ENCODE measurements at places on chromosomes 2 and 18.

- no peak for DNase-seq
Measured at GRCh38 chr2:217489145-217489960, 513.4 kb downstream of the TNS1 start.

GRCh38 chr18:36467614-36468013 is 170.1 kb downstream of the FHOD3 start:
- DNase-seq: no peak

DNA sequence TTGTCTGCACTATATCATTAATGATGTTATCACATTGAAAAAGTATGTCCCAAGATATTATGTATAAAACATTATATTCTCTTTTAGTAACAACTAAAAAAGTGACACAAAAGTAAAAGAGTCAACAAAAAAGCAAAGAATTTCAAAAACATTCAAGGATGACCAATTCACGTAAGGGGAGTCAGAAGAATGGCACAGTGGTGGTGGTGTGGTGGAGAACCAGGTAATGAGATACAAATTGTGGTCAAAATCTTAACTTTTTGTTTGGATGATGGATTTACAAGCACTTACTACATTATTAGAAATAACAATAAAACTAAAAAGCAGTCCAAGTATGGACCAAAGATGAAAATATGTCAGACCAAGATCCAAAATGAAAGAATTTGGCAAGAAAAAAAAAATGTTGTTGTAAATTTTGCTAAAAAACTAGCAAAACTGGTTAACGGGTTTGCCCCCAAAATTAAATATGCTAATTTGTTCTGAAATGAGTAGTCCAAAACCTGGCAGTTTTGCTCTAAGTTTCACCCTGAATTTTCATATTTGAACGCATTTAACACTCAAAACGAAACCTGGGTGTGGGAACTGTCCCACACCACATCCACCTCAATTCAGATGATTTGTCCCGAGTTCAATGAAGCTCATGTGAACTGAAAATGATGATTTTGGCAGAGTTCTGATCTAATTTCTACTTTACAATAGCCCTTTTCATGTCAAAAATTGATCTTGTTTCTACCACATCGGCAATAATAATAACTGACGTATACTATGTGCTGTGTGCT is 135.8 kb downstream of the IKZF2 start:
- DNase-seq: peak; percentile 34

DNA sequence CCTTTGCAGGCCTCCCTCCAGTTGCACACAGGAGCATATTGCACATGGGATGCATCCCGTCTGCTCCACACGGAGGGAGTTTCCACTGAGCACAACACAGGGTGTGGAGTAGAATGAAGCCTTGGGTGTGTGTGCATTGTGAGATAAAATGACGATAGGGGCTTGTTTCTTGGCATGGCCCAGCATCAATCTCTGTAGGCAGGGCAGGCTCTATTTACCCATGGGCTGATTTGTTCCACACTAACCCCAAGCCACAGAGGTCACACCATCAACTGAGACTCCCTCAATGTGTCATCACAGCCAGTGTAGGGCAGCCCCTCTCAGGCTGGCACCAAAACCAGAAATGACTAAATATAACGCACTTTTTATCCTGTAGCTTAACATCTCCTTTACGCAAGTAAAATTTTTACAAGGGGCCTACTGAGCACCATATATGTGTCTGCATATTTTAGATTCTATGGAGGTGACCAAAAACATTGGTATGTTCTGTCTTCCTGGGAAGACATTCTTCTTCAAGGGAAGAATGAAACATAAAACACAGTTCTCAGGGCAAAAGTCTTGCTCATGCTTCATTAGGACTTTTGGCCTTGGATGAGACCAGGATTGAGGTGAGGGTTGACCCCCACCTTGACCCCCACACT is 2.7 kb upstream of the GKN1 start:
- no peak for DNase-seq

DNA sequence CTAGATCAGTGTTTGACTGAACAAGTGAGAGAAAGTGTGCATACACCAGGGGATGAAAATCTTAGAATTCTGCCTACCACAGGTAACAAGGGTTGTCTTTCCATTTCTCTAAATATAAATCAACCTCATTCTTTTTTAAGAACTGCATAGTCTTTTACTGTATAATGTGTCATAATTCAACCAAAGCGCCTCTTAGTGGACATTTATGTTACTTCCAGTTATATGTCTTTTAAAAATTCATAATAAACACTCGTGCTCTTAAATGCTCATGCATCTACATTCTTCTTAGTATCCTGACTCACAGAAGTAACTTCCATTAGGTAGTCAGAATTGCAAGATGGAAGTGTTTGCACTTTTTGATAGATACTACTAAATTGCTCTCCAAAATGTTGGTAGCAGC is 76.2 kb downstream of the CHRNA1 start:
- DNase-seq: no peak

DNA sequence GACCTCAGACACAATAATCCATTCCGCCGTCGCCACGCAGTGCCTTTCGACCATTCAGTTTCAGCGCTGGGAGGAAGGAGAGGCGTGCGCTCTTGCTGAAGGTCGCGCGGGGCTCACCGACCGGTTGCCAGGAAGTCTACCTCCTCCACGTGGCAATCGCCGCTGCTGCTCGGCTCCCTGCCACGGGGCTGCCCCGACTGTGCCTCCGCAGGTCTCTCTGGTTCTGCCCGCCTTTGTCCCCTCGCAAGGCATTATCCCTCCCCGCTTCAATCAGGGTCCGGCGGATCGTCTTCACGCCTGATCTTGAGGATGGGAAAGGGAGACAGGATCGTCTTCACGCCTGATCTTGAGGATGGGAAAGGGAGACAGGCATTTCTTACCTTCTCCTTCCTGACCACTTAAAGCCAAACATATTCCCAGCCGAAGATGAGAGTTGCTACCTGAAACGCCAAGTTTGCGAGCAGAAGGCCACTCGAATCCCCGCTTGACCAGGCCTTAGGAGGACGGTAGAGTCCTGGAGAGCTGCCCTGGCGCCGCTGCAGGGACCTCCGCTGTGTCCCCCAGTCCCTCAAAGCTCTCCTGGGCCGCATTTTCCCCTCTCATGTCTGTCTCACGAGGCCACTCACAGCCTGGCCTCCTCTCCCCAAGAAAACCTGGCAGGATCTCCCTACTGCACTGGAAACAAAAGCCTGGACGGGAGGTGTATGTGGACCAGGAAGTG is 4.3 kb upstream of the GPR45 start:
- no peak for DNase-seq

- DNase-seq: no peak
Measured at GRCh38 chr2:47056868-47057686, 98.0 kb downstream of the STPG4 start.

GRCh38 chr2:28142386-28142785 is 250.3 kb upstream of the FOSL2 start:
- DNase-seq: no peak

GRCh38 chr2:122136056-122136455 is 380.6 kb downstream of the TSN start:
- DNase-seq: peak; percentile 13

- no peak for DNase-seq
Measured at GRCh38 chr2:196487417-196487816, 152.1 kb upstream of the CCDC150 start.

- DNase-seq: no peak
Measured at GRCh38 chr2:1869248-1869647, 124.9 kb upstream of the PXDN start.

- DNase-seq: no peak
Measured at GRCh38 chr2:127625572-127625951, 20.4 kb upstream of the GPR17 start.

- no peak for DNase-seq
Measured at GRCh38 chr2:6359964-6360363, 505.7 kb downstream of the CMPK2 start.

DNA sequence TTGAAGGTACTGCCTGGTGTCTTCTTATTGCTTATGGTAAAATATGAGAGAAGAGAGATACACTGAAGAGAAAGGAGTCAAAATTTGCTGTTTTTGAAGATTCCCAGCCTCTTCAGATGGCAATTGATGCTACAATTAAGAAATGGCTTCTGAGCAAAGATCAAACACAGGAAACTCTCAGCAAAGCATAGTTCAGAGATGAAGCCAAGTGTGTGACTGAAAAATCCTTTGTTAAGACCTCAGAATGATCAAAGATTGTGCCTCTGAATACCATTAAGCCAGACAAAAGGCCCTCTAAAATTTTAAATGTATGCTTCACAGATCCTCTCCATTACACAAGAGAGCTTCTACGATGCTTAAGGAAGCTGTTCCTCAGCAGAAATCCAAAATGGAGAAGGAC is 216.3 kb downstream of the UXS1 start:
- no peak for DNase-seq

DNA sequence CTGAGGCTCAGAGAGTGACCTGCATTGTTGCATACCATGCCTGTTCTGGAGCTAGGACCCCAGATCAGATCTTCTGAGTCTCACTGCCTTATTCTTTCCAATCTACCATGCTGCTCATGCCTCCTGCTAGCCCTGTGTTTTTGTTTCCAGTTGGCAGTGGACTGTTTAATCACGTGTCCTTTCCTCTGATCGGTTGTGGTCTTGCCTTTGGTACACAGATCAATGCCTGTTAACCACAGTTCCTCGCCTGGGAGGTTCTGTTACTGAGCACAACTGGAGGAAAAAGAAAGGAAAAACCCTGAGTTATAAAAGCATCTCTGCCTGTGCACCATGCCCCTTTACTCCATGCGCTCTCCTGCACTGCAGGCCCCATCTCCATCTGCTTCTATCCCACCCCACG is 329.1 kb downstream of the SETBP1 start:
- DNase-seq: no peak

GRCh38 chr2:186887107-186888090 is 38.4 kb upstream of the ZSWIM2 start:
- no peak for DNase-seq

DNA sequence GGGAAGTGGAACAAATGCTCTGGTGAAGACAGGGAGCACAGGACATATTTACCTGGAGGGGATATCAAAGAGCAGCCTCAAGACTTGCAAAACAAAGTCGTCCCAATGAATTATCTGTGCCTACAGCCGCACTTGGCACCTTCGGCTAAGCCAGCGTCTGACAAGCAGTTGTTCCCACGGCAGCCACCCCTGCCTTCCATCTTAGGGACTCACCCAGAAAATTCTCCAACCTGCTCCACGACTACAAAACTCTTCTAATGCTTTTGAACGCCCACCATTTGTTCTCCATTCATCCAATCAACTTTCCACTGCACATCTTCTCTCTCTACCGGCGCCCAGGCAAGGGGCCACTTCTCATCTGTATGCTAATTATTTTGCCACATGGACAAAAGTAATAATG is 7.0 kb downstream of the MYT1L start:
- no peak for DNase-seq

DNA sequence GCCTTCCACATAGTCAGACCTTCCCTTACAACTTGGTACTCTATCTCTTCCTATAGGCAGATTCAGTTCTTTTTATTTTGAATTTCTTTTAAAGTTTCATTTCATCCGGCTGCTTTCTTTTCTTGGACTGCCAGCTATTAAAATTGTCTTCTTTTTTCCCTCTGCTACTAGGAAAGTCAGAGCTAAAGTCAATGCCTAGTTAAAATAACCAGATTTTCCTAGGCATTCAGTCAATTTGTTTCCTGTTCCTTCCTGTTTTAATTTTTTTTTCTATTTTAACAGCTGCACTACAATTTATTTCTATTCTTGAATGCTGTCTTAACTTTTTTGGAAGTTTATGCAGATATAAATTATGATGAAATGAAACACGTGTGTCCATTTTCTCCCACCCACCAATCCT is 84.8 kb downstream of the EVA1A start:
- DNase-seq: no peak

GRCh38 chr2:128390256-128390990 is 71.8 kb upstream of the HS6ST1 start:
- no peak for DNase-seq

- no peak for DNase-seq
Measured at GRCh38 chr2:238267341-238267710, 21.1 kb downstream of the PER2 start.

DNA sequence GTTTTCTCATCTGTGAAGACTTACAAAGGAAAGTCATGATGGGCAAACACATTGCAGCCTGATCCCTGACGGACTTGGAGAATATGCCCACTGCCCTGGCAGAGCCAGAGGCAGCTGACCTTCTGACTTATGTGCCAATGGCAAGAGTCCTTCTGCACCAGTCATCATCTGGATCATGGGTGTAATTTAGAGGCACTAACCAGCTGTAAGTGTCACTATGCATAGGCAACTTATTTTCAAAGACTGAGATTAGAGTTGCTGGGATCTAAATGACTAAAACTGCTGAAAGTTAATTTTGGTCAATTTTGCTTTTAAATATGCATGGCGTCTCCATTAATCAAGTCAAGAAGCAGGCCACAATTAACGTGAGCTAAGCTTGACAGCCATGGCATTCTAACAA is 261.2 kb downstream of the BCL11A start:
- DNase-seq: no peak

DNA sequence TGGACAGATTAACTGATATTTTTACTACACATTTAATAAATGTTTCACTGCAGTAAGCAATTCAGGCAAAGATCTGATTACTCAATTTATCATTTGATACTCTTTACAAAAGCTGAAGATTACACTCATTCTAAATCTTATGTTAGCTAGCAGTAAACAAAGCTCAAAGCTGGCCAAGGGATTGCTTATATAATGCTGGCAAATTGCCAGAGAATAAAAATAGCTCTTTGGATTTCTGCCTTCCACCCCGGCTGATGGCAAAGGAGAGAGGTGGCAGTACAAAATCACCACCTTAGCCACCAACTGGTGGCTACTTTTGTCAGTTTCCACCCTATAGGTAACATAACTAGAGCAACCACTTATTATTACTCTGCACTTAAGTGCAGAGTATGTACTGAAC is 320.5 kb downstream of the FSIP2 start:
- DNase-seq: no peak

DNA sequence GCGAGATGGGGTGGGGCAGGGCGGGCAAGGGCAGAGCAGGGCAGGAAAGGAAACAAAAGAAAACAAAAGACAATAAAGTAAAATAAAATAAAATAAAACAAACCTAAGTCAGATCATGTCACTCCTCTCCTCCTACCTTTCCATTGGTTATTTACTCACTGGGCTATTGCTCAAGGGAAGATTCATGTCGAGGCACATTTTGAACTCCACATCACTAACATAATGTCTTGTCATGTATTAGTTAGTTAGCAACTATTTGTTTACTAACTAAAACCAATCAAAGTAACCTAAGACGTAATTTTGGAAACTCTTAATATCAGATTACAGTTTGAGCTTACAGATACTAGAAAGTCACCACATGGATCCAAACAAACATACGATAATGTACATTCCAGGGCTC is 2.2 kb downstream of the C1D start:
- DNase-seq: no peak

GRCh38 chr2:230866756-230867523 is 2.2 kb downstream of the ITM2C start:
- peak; percentile 72 for DNase-seq

DNA sequence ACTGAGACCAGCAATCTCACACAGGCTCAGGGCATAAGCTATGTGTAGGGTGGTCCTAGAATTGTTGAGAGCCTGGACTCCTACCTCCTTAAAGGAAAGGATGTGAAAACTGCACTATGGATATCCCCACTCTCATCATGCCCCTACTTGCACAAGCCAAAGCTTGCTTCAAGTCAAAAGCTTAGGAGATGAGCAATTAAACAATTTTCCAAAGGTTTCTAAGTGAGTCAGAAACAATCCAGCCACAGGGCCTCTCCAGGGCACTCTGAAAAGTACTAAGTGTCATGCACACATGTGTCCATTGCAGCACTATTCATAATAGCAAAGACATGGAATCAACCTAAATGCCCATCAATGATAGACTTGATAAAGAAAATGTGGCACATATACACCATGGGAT is 215.4 kb downstream of the AFF3 start:
- no peak for DNase-seq

GRCh38 chr18:11040823-11041656 is 108.3 kb downstream of the PIEZO2 start:
- DNase-seq: no peak

- DNase-seq: no peak
Measured at GRCh38 chr18:79425569-79425886, 29.8 kb downstream of the NFATC1 start.

Measured in CD4-positive, alpha-beta T cell treated with Interleukin-1 beta for 1 hour (primary cell).